ENCODE measurements at places on chromosomes 2 and 18.

DNA sequence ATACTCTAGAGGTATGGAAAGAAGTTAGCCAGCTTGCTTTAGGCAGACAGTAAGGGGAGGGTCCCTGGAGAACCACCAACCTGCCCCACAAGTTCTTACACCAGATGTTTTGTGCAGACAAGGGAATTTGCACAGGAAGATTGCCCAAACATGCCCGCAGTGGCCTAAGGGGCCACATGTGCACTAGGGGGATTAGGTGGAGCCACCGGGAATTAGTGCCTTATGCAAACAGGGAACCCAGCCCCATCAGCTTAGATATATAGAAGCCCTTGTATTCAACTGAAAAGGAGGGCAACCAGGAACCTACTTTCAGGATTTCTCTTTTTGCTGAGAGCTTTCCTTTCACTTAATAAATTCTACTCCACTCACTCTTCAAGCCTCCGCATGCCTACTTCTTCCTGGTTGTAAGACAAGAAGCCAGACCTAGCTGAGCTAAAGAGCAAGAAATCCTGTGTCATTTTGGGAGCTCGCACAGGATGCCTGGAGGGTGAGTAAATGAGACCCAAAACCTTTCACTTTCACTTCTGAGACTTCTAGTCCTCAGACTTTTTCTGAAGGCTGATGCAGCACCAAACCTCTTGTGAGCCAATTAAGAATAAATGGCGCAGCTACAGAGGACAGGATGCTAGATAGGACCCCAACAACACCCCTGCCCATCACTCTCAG lies 146.3 kb downstream of the GCA start:
- no peak for DNase-seq

GRCh38 chr2:127953128-127953718 lies 67.5 kb upstream of the AMMECR1L start:
- DNase-seq = no peak

GRCh38 chr2:7899241-7899640 lies 782.6 kb upstream of the ID2 start:
- no peak for DNase-seq

DNA sequence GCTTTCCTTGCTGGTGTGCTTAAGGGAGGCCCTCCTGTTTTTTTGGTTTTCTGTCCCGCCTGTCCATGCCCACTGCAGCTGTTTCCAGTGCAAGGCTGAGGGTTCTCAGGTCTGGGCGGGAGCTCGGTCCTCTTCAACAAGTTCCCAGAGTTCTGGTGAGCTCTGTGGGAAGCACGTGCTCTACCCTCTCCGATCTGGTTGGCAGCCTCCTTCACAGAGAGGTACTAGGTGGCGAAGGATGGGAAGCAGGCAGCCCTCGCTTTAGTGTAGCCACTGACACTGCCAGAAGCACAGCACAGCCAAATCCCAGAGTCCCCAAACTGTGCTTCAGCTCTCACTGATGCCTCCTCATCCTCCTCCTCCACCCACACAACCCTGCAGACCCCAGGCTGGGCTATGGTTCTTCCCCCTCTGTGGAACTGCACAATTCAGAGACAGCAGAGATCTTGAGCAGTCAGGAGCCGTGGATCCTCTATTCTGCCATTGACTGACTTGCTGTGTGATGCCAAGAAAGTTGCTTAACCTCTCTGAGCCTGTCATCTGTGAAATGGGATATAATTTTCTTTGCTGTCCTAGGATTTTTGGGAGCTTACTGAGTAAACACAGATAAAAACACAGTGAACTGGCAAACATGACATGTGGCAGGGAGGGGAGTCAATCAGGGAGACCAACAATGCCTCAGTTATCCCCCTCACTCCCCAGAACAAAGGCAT lies 157.3 kb downstream of the MSH2 start:
- no peak for DNase-seq

DNA sequence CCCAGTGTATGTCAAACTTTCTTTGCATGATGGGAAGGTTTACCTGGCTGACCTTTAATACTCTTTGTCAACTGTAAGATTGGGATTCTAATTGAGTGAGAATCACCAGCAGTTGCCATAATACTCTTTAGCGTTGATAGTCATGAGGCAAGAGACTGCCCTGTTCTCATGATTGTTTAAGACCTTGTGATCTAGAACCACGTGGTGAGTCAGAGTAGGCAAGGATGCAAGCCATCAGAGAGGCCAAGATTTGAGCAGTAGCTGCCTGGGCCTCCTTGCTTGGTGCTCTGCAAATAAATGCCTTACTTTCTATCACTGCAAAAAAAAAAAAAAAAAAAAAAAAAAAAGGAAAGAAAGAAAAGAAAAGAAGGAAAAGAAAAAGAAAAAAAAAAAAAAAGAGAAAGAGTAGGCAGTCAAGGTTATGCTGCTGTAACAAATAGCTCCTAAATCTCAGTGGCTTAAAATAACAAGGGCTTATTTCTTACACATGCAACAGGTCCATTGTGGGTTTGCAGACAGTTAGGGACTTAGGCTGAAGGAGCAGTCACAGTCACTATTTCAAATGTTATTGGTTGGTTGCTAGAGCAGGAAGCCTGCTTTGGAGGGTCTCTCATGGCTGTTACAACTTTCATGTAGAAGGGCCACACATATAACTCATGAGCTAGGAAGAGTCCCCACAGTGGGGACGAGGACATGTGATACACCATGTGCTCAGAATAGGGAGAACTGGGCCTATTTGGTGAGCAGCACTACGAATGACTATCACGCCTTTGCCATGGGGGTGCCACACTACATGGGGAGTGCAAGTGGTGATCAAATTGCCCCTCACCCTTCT lies 21.7 kb downstream of the IL1R2 start:
- no peak for DNase-seq

- DNase-seq = peak; percentile 5
These were observed 15.4 kb upstream of the XDH start for GRCh38 chr2:31429759-31430438.

DNA sequence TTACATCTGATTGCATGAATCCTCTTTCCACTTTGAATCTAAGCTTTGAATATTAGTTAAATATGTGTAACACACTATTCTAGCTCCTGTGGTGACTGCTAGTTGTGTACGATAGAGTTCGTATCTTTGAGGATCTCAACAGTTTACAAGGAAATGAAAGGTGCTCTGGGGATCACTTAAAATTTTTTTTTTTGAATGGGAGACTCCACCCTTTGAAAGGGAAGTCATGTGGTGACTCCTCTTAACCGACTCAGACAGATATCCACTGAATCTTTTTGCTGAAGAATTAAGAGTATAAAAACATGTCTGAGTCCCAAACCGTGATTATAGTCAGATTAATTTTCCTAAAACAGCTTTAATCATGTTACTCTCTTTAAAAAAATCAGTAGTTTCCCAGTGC lies 4.0 kb downstream of the CLIP4 start:
- no peak for DNase-seq

DNA sequence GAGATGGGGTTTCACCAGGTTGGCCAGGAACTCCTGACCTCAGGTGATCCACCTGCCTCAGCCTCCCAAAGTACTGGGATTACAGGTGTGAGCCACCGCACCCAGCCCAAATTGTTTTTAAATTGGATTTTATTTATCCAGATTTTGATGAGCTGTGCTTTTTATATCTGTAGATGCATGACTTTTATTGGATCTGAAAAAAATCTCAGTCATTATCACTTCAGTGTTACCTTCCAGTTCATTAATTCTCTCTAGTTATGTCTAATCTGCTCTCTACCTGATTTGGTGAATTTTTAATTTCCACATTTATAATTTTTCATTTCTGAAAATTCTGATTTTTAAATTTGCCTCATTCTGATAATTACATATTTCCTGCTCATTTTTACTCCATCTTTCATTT lies 13.5 kb downstream of the AGFG1 start:
- DNase-seq = no peak

- DNase-seq = no peak
These were observed 22.6 kb downstream of the MAPK4 start for GRCh38 chr18:50582500-50582899.

DNA sequence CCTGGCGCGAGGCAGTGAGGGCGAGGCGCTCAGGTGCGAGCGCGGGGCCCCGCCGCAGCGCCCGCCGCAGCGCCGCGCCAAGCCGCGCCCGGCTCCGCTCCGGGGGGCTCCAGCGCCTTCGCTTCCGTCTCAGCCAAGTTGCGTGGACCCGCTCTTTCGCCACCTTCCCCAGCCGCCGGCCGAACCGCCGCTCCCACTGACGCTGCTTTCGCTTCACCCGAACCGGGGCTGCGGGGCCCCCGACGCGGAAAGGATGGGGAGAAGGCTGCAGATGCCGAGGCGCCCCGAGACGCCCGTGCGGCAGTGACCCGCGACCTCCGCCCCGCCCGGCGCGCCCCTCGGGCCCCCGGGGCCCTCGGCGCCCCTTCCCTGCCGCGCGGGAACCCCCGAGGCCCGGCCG lies 328 bp upstream of the INHBB start:
- DNase-seq = no peak

DNA sequence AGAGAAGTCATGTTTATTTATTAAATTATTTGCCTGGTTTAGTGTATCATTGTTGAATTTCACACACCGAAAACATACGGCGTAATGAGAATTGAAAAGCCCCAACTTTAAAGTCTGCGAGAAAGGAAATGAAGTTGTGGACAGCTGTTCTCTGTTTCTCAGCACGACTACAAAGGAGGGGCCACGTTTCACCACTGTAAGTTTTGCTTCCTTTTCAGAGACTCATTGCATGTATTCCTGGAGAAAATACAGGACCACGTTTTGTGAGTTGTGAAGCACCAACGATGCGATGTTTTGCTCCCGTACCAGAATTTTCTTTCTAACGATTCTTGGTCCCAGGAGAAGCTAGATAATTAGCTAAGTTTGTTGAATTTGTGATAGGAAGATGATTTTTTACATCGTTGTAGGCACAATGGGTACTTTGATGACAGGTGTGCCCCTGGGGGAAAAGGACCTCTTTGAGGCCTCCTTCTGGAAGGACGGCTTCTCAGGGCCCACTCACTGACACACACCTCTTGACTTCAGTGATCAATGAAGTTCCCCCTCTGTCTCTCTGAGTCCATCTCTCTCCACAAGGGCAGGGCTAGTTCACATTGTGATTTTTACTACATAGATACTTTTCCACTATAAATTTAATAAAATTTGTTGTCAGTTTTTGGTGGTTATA lies 23.7 kb upstream of the ACKR3 start:
- DNase-seq = no peak

DNA sequence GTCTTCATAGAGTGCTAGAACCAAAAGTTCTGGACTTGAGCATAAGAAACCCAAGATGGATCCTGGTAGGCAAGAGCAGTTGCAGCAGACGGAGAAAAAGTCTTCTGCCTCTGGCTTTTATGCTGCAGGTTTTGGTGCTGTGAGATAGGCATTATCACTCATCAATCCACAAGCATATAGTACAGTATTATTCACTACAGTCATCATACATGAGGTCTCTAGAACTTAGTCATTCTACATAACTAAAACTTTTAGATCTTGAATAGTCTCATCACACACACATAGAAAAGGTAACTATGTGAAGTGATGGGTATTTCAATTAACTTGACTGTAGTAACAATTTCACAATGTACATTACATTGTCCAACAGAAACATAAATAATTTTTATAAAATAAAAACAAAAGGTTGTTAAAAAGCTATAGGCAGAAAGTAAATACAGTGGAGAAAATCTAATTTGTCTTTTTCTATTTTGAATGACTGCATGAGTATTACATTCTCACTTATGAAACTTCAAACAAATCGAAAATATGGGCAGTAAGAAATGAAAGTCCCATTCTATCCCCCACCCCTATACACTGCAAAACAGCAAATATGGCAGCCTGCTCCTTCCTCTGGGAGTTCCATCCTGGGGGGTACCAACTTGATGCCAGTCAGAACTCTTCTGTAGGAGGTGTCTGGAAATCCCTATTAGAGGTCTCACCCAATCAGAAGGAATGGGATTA lies 534.3 kb upstream of the ACVR2A start:
- no peak for DNase-seq

- DNase-seq = no peak
These were observed 879.9 kb downstream of the DCC start for GRCh38 chr18:53219853-53220252.

GRCh38 chr2:3443506-3444084 lies 64.1 kb downstream of the TRAPPC12 start:
- DNase-seq = no peak

GRCh38 chr2:191233533-191233932 lies 11.7 kb upstream of the MYO1B start:
- DNase-seq = no peak

GRCh38 chr2:180978903-180979748 lies 1.3 kb upstream of the UBE2E3 start:
- no peak for DNase-seq

DNA sequence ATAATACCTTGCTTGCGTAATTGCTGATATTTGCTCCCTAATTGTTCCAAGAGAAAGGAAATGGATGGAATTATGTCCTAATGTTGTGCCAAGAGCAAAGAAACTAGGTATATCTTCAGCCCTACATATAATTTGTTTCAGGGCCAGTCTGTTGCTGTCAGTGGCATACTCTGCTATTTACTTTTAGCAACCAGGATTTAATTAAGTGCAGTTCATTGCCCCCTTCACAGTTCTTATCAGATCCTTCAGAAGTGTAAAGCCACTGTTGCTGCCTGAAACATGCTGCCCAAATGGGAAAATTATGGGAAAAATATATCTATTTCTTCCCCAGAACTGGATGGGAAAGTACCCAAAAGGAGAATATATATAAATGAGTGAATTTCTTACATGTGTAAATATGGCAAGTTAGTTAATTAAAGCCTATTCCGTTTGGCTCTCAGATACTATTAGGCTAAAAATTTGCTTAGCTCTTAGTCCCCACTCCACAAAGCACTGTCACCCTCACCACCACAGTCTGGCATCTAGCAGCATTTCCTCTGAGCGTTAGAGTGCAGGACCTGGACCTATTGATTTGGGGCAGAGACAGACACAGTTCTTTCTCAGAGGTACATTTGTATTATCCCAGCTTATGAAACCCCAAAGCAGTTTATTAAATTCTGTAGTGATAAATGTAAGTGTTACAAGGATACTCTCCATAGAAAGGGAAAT lies 72.8 kb upstream of the DTNA start:
- no peak for DNase-seq

DNA sequence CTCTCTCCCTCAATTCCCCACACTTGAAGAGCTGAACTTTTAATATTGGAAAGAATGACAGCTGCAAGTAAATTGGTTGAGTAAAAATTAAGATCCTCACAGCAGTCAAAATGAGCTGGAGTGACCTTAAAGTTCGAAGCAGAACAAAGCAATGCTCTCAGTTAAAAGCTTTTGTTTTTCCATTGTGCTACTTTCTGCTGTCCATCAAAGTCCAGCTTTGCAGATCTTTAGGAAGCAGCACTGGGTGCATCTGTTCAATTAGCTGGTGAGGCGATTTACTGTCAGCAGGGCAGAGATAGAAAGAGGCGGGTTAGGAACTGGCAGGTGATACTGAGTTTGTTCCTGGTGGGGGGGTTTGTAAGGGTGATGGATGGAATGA lies 834.8 kb downstream of the CPS1 start:
- DNase-seq = no peak

GRCh38 chr2:122210898-122211856 lies 455.7 kb downstream of the TSN start:
- DNase-seq = no peak

DNA sequence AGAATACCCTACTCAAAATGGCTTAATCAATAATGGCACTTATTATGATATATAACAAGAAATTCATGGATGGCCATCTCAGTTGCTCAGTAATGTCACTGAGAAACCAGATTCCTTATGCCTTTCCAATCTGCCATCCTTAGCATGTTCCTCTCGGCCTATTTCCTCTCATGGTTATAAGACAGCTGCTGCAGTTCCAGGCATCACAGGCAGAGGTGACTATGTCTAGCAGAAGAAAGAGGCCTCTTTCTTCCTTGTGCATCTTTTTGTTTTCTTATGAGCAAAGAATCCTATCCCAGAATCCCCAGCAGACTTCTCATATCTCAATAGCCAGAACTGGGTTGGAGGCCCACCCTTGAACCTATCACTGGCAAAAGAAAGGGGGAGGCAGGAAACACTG lies 310.6 kb upstream of the SPRED2 start:
- DNase-seq = no peak
